Central memory CD4-positive, alpha-beta T cell (primary cell): ENCODE measurements at places on chromosomes 2 and 18.

DNA sequence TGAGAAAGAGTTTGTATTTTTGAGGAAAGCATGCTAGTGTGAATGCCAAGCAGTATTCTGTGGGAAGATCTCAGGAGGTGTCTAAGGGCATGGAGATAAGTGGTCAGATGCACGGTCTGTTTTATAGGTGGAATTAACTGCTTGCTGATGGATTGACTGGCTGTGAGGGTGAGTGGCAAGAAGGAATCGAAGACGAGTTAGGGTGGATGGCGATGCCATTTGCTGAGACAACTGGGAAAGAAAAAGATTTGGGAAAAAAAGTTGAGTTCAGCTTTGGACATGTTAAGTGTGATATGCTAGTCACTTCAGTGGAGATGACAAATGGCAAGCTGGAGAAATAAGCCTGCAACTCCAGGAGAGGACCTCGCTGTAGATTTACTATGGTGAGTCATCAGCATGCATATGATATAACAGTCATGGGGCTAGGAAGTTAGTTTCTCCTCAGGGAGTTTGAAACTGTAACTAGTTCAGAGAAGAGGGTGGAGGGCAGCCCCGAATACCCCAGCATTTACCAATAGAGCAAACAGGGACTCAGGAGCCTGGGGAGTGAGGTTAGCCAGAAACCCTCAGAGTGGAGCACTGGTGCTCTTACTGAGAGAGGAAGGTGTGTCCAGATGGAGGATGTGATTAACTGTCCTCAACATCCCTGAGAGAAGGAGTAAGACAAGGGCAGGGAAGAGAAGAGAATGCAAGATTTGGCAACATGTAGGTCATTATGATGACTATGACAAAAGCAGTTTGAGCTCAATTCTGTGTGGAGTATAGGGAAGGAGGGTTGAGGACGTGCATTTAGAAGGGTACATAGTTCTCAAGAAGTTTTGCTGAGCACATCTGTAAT is 2.0 kb upstream of the HK2 start:
- DNase-seq: no peak

- DNase-seq: no peak
Observed at GRCh38 chr2:182372661-182373060, 54.2 kb downstream of the PDE1A start.

- DNase-seq: no peak
Observed at GRCh38 chr2:238570926-238571325, 144.2 kb downstream of the ASB1 start.

DNA sequence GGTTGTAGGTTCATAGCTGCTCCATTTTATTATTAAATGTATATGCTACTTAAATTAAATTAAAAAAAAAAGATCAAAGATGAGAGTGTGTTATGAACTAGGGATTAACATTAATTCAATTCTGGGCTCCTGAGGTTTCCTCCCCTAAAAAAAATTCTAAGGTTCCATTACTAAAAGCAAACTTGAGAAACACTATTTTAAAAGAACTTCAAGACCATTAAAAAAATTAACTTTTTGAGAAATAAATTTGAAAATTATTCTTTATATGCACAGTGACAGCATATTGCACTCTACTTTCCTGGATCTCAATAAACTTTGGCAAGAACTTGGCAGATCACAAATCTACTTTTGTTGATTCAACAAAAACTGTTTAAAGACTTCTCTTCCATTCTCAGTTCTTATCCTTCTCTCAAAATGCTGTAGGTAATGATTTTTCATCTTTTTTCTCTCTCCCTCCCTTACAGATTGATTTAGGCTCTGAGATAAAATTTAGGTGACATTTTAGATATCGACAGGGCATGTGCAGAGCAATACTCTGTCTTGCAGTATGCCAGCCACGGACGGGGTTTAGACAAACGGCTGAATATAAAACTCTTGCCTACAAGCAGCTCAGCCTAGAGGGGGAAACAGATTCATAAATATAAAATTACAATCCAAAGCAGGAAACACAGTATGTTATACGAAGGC is 592 bp upstream of the MARS2 start:
- DNase-seq: no peak

DNA sequence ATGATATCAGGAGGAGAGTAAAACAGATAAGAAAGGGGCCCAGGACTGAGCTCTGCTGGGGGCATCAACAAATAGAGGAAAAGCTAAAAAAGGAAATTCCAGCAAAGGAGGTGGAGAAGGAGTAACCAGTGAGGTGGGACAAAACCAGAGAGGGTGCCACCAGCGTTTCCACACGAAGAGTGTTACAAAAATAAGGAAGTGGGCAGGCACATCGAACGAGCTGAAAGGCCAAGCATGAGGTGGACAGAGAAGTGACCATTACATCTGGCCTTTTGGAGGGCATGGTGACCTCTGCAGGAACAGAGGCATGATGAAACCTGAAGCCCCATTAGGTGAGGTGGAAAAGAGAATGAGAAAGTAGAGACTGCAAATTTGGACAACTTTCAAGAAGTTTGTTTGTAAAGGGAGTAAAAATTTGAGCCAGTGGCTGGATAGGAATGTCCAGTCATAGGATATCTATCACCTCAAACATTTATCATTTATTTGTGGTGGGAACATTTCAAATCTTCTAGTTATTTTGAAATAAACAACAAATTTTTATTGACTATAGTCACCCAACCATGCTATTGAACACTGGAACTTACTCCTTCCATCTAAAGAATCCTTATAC is 18.4 kb upstream of the VIT start:
- DNase-seq: no peak

DNA sequence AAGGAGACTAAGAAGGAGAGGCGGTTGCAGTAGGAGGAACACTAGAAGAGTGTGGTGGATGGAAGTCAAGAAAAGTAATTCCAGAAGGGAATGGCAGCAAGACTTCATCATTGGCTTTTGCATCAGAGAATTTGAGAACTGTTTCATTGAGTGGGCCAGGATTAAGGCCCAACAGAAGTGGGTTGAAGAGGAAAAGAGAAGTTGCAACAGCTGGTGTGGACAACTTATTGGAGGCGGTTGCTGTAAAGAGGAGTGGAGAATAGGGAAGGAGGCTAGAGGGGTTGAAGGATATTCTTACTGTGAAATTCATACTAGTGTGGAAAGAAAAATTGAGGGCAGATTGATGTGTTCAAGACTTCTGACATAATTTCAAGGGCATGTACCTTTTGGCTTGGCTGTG is 168.7 kb upstream of the FN1 start:
- no peak for DNase-seq

DNA sequence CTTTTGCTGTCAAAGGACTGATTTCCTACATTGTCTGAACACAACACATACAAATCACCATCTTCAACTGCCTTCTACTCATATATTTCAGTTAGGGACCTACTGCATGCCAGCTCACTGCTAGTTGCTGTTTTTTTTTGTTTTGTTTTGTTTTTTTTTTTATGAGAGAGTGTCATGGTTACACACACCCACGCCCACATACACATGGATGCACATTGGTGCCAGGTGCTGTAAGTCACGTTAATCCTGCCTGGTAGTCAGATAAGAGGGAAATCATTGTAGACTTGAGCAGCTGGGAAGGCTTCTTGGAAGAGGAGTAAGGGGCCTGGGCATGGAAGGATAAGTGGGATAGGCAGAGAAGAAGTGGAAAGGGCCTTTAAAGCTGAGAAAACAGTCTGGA is 209.9 kb downstream of the TDRD15 start:
- no peak for DNase-seq
